ENCODE measurements at places on chromosomes 2 and 18. TPM values are rescaled to one million over a fixed set of nuclear protein-coding genes. Genes with fewer than 3 reads are reported as not detected.

MYO3B gene
- 0.47 TPM for total RNA-seq

CPS1 gene
- 28.2 TPM for total RNA-seq

SPDYA gene
- 0.53 TPM for total RNA-seq

C2orf80 gene
- not detected for total RNA-seq

CAPN14 gene
- total RNA-seq, result 0.12 TPM

MEP1B gene
- total RNA-seq, result 0.12 TPM

GALR1 gene
- under 0.01 TPM for total RNA-seq

UGT1A5 gene
- total RNA-seq, result not detected

SCN9A gene
- 2.6 TPM for total RNA-seq

UBXN4 gene
- total RNA-seq, result 59.9 TPM

ALPI gene
- total RNA-seq, result not detected

BCL2 gene
- total RNA-seq, result 7.3 TPM

DOK6 gene
- total RNA-seq, result 0.45 TPM

CCNT2 gene
- 20.2 TPM for total RNA-seq

ST3GAL5 gene
- 29.5 TPM for total RNA-seq

CFC1 gene
- not detected for total RNA-seq

SLC5A7 gene
- not detected for total RNA-seq

ZNF804A gene
- total RNA-seq, result under 0.01 TPM

NPHP1 gene
- 3.6 TPM for total RNA-seq

TBC1D8 gene
- total RNA-seq, result 49.1 TPM

APLF gene
- 9.0 TPM for total RNA-seq

DLGAP1 gene
- 2.9 TPM for total RNA-seq

THSD7B gene
- total RNA-seq, result not detected

POTEF gene
- total RNA-seq, result not detected

LRRC30 gene
- not detected for total RNA-seq

RUFY4 gene
- 0.08 TPM for total RNA-seq

SCYGR6 gene
- not detected for total RNA-seq

LAMA1 gene
- total RNA-seq, result 82.3 TPM

TEX44 gene
- not detected for total RNA-seq

KCNS3 gene
- total RNA-seq, result 0.70 TPM

Measured in smooth muscle cell of the coronary artery (primary cell).